ENCODE measurements at places on chromosomes 7 and 10. TPM values are rescaled to one million over a fixed set of nuclear protein-coding genes. Genes with fewer than 3 reads are reported as not detected.

Gene MMP21
- polyA plus RNA-seq = 0.30 TPM

Gene PPP1R9A
- 40.1 TPM for polyA plus RNA-seq

Gene PNLIP
- not detected for polyA plus RNA-seq

Gene TMEM176B
- 78.4 TPM for polyA plus RNA-seq

Gene NPC1L1
- polyA plus RNA-seq = 2.3 TPM

Gene MKI67
- 89.3 TPM for polyA plus RNA-seq

Gene LIPM
- not detected for polyA plus RNA-seq

Gene ACSL5
- 4.7 TPM for polyA plus RNA-seq
